NCI-H1092 treated with DMSO at 0.1 percent for 48 hours (cell line): ENCODE measurements at places on chromosomes 3 and 15.

GRCh38 chr3:38835939-38836338, 19.9 kb upstream of the SCN10A start:
- DNase-seq, result no peak

- no peak for DNase-seq
Measured at GRCh38 chr3:195884691-195885035, 23.7 kb downstream of the TNK2 start.

DNA sequence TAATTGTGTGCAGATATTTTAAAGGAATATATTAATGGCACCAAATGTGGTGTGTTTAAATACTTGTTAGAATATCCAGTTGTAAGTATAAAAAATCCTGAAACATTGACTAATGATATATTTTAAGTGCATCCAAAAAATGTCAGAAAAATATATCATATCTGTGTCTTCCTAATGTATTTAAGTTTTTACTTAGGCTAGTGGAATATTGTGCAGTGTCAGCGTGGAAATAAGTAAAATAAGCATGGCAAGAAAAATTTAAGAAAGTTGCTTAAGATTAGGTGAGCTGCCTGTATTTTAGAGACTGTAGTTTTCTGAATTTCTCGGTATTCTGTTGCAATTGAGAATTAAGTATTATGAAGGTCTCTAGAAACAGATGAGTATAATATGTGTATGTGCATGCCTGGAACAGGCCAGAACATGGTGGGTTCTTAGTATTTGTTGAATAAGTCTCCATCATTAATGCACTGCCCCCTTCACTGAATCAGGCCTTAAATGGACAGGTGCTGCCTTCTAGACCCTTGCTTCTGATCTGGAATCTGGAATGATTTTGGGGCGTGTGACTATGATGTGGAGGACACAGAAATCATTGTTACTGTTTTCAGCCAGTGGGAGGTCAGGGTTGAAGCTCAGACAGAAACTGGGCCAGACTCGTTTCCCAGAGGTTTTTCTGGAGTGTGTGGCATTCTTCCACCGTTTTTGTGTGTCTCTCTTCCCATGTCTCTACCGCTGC, 86.1 kb downstream of the TRAK1 start:
- no peak for DNase-seq

GRCh38 chr3:22106213-22106896, 355.3 kb upstream of the ZNF385D start:
- no peak for DNase-seq

GRCh38 chr3:114823061-114823460, 324.0 kb downstream of the ZBTB20 start:
- DNase-seq, result no peak

- DNase-seq, result no peak
Measured at GRCh38 chr3:18295171-18295920, 129.8 kb downstream of the SATB1 start.

GRCh38 chr3:46693038-46693891, at the start of gene ALS2CL:
TSS of gene ALS2CL (minus strand) at chr3:46693679. CDS start at chr3:46689440, 4,239 bp downstream.
- DNase-seq, result no peak

DNA sequence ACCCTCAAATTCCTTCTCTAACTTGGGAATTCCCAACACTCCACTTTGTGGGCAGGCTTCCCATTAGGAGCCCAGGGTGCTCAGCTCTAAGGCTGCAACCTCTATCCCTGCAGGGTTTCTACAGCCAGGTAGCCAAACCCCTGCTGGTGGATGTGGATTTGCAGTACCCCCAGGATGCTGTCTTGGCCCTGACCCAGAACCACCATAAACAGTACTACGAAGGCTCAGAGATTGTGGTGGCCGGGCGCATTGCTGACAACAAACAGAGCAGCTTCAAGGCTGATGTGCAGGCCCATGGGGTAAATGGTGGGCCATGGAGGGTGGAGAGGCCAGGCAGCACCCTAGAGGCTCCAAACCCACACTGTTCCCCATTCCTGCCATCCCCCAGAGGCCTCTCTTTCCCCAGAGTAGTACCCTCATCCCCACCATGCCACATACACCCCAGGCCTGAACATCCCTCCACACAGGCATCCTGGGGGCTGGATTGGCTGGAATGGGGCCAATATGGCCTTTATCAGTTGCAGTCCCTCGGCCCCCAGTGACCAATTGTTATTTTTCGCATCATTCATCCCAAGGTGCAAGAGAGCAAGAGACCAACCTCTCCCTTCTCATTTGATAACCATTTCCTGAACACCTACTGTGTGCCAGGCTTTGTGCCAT, 7.7 kb downstream of the ITIH1 start:
- DNase-seq, result no peak
